ENCODE measurements at places on chromosomes 16 and 17. TPM values are rescaled to one million over a fixed set of nuclear protein-coding genes. Genes with fewer than 3 reads are reported as not detected.

Gene CLEC3A
- total RNA-seq: not detected

Gene GUCY2D
- total RNA-seq: 0.50 TPM

Gene SLC35G6
- total RNA-seq: not detected

Gene LGALS9B
- total RNA-seq: not detected

Gene CCL22
- total RNA-seq: not detected

DNA sequence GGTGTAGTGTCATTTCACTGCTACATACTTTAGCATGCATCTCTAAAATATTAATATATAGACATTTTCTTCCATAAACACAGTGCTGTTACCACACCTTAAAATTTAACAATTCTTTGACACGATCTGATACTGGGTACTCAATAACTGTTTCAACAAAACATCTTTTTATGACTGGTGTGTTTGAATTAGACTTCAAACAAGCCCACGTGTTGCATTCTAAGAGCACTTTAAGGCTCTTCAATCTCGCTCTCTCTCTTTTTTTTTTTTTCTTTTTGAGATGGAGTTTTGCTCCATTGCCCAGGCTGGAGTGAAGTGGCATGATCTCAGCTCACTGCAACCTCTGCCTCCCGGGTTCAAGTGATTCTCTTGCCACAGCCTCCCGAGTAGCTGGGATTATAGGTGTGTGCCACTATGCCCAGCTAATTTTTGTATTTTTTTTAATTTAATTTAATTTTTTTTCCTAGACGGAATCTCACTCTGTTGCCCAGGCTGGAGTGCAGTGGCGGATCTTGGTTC is 15.8 kb upstream of the SLC46A1 start:
- no peak for DNase-seq

DNA sequence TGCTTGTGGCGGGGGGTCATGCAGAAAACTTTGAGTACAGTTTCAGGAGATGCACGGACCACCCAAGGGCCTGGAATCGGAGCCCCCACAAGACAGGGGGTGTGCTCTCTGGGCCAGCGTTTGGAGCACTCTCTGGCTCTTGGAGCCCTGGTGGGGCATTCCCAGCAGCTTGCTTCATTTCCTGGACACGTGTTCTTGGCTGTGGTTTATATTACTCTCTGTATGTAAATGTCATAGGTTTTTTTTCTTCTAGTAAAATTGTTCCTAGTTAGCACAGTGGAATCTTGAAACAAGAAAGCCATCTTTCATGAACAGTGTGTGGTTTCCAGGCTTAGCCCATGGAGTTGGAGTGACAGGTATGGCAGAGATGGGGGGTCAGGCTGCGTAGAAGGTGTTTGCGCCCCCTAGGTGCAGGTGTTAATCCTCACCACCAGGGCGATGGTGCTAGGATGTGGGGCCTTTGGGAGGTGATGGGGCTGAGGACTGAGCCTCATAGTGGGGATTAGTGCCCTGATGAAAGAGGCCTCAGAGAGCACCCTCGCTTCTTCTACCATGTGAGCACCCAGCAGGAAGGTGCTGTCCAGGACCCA is 79.8 kb downstream of the JPH3 start:
- no peak for DNase-seq

DNA sequence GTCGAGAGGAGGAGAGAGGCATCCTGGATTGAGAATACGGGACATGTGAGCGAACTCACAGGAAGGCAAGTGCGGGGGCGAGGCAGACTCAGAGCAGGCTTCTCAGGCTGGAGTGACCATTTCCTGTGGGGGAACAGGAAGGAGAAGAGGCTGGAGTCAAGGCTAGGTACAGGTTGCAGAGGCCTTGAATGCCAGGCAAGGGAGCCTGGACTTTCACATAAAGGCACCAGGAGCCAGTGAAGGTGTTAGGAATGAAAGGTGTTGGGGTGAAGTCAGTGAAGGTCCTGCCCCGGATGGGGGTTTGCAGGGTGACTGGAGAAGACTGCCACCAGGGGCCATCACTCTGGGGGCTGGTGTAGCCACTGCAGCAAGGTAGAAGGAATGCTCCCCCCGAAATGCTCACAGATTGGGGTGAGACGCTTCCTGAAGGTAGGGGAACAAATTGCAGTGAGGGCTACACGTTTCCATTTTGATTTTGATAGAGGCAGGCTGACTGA is 5.3 kb upstream of the GPRC5C start:
- DNase-seq: no peak

DNA sequence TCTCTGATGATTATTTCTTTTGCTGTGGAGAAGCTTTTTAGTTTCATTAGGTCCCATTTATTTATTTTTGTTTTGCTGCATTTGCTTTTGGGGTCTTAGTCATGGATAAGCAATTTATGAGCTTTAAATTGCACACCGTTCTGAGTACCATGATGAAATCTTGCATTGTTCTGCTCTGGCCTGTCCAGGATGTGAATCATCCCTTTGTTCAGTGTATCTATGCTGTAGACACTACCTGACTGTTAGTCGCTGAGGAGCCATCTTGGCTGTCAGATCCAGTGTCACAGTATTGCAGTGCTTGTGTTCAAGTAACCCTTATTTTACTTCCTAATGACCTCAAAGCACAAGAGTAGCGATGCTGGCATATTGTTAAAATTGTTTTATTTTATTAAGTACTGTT is 218.0 kb upstream of the CNTNAP4 start:
- no peak for DNase-seq

GRCh38 chr16:12862327-12862726 is 39.1 kb upstream of the SHISA9 start:
- DNase-seq: no peak

DNA sequence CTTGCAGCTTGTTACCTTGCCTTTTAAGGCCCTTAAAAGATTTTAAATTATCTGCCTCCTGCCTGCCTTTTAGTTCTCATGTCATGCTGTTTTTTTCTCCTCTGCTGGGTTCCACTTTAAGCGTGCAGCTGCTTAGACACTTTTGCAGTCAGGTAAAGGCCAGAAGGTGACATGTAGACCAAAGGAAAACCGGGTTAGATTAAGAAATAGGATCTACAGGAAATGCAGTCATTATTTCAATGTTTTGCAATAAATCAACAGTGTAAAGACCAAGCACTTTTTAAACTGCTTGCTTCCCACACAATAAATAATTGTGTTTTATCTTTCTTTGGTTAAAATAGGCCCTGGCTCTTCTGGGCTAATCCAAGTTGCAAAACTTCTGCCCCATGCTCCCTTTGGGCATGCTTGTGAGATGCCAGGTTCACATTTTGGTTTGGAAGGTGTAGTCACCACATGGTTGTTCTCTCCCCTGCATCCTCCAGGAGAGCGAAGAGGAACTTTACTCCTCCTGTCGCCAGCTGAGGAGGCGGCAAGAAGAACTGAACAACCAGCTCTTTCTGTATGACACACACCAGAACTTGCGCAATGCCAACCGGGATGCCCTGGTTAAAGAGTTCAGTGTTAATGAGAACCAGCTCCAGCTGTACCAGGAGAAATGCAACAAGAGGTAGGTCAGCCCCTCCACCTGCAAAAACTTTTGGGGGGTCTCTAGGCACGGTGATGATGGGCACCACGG is 54.9 kb downstream of the SDR42E1 start:
- no peak for DNase-seq

Data from heart right ventricle (tissue), 16 donors.